Lung (tissue), 17 donors: ENCODE measurements at places on chromosomes 5 and 9.
A peak's percentile ranks its signal among the peaks of the same experiment; 100 is the strongest.

DNA sequence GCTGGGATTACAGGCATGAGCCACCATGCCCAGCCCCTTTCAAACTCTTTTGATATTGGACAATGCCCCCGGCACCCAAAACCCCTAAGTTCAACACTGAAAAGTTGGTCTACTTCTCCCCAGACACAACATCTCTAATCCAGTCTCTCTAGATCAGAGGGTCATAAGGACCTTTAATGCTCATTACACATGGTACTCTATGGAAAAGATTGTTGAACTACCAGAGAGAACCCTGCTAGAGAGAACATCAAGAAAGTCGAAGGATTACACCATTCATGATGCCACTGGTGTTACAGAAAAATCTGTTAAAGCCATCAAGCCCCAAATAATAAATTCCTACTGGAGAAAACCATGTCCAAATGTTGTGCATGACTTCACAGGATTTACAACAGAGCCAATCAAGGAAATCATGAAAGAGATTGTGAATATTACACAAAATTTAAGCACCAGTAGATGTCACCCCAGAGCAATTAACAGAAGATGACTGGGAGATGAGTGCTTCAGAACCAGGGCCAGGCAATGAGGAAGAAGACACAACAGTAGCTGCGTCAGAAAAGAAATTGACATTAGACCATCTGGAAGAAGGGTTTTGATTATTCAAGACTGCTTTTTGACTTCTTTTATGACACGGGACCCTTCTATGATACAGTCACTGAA is 28.3 kb upstream of the NIPAL4 start:
- peak; percentile 78 for DNase-seq

GRCh38 chr5:135576075-135576599 is 2.7 kb downstream of the CXCL14 start:
- no peak for DNase-seq

- DNase-seq: no peak
Observed at GRCh38 chr5:116025866-116026265, 6.4 kb upstream of the ARL14EPL start.

DNA sequence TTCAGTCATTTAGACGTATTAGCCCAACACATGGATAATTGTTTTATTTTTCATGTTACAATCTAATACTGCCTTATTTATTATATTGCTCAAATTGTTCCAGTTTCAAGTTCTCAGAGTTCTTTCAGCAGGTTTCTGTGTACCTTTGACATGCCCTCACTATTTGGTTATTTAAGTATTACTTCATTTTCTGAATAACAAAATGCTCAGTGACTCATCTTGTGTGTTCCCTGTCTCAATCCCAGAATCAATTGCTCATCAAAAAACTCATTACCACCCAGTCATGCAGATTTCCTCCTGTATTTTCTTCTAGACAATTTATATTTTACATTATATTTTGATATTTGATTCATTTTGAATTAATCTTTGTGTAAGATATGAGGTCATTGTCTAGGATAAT is 562.6 kb downstream of the ANXA1 start:
- DNase-seq: no peak

DNA sequence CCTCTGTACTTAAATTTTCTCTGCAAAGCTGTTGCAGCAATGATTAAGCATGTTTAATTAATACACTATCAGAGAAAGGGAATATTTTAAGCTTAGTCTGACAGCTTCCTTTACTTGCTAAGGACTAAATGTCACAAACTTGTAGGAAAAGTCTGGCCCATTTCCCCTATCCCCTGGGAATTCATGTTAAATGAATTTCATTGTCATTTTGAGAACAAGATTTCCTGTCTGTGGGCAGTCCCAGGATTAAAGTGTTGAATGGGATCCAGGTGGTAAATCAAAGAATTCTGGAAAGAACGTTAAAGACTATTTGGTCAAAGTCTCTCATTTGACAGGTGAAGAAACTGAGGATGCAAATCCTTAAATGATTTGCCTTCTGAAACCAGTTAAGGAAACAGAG is 214.8 kb downstream of the MPDZ start:
- DNase-seq: no peak

GRCh38 chr5:71573591-71573990 is 13.5 kb upstream of the MCCC2 start:
- DNase-seq: peak; percentile 22

GRCh38 chr9:86349271-86349670 is 4.9 kb downstream of the TUT7 start:
- DNase-seq: peak; percentile 63

- DNase-seq: no peak
Observed at GRCh38 chr5:179585941-179586401, 35.6 kb downstream of the RUFY1 start.

DNA sequence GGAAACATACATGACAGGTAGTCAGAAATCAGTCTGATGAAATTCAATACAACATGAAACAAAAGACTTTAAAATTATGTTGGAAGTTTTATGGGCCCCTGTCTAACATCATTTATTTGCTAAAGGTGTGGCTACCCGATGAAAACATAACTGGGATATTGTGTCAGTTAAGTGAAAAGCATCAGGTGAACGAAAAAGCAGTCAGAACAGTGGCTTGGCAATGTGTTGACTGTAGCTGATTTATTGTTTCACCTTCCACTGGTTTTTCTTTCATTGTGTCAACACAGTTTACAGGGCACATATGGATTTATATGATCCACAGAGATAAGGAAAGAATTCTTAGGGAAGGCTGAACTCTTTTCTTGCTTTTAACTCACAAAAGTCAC is 429.6 kb upstream of the ZNF608 start:
- no peak for DNase-seq

DNA sequence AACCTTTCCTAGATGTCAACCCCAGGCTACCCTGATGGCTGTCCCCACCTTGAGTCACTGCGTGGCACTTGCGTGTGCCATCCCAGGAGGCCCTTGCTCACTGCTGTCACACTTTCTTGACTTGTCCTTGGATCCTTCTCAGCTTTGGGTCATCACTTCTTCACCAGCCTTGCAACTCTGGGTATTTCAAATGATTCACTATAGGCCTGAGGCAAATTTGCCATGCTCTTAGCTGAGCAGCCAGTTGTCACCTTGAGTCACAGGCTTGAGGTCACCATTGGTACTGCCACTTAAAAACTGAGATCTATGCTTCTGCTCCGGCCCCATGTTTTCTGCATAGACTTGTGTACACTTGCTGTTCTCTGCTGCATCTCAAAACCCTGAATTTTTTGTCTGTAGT is 84.7 kb downstream of the BASP1 start:
- DNase-seq: no peak

- DNase-seq: no peak
Observed at GRCh38 chr5:1931604-1932231, 49.0 kb upstream of the IRX4 start.

- DNase-seq: no peak
Observed at GRCh38 chr5:76190356-76190755, 107.2 kb downstream of the SV2C start.

DNA sequence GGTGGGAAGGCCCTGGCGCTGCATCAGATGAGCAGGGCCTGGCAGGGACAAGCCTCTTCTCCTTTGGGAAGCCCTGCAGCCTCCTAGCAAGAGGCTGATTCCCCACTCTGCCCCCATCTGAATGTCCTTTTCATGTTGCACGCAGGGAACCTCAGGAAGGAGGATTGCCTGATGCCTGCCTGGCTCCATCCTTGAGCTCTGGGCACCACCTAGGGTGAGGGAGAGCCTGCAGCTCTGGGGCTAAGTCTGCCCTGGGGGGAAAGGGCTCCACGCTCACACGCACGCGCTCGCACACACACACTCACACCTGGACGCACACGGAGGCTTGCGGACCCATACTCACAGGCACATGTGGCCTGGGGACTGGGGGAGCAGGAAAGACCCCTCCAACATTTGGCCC is 86.6 kb downstream of the LMX1B start:
- no peak for DNase-seq

DNA sequence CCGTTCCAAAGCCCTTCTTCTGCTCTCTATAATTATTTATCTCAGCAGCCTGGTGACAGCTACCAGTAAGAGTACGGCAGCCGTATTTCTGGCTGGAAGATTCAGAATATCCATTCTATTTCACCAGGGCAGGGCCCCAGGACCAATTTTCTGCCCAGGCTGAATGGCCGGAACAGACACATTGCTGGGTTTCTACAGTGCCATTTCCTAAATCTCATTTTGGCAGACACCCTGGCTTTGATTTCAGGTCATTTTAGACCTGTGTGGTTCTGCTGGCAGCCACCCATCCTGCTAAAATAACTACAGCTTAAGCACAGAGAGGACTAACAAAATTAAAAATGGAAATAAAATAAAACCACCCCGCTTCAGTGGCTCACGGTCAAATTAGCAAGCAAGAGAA is 95.0 kb downstream of the CRB2 start:
- no peak for DNase-seq

GRCh38 chr5:78235289-78235688 is 59.2 kb downstream of the AP3B1 start:
- DNase-seq: peak; percentile 17

- peak; percentile 58 for DNase-seq
Observed at GRCh38 chr9:136900988-136901515, 14.7 kb downstream of the TRAF2 start.

GRCh38 chr5:21419383-21419782 is 1431.4 kb upstream of the CDH18 start:
- no peak for DNase-seq

GRCh38 chr5:74576941-74577456 is 63.5 kb downstream of the ENC1 start:
- DNase-seq: peak; percentile 58

- DNase-seq: no peak
Observed at GRCh38 chr5:133391354-133392136, 220.8 kb downstream of the FSTL4 start.

DNA sequence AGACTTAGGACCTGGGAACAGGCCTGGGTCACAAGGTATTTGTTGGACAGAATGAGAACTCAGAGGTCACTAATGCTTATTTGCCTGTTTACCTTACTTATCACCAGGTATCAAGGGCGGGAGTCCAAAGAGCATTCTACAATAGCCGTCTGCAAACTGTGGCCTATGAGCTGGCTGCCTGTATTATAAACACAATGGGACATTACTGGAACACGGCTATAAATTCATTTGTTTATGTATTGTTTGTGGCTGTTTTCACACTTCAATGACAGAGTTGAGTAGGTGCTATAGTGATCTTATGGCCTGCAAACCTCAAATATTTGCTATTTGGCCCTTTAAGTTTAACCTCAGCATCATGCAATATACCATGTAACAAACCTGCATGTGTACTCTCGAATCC is 76.6 kb upstream of the ASTN2 start:
- DNase-seq: peak; percentile 4

DNA sequence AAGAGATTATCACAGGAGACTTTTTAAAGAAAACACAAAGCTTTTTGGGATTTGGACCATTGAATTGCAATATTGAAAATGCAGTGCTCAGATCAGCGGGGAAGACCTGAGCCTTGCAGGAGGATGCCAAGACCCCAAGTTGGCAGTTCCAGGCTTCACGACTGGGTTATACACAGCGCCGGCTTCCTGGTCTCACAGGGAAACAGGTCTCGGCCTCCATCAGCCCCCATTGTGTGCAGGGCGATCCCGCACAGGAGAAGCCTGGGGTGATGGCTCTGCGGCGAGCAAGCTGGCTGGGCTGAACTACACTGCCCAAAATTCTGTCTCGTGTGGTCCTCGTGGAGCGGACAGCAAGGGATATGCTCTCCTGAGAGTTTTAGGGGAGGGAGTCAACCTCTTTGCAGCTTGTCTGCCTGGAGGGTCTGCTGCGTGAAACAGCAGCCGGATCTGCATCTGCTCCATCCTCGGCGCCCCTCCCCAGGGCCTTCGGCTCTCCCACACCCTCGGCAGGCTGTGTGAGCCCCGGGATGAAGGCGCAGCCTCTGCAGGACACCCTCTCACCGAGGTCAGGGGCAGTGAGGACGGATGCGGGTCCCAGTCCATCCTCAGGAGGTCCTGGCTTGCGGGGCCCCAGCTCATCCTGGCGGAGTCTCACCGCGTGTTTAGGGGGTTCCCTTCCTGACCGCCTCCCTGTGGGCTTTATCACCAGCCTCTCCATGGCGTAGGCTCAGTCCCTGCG is 60.6 kb downstream of the NSUN2 start:
- no peak for DNase-seq

DNA sequence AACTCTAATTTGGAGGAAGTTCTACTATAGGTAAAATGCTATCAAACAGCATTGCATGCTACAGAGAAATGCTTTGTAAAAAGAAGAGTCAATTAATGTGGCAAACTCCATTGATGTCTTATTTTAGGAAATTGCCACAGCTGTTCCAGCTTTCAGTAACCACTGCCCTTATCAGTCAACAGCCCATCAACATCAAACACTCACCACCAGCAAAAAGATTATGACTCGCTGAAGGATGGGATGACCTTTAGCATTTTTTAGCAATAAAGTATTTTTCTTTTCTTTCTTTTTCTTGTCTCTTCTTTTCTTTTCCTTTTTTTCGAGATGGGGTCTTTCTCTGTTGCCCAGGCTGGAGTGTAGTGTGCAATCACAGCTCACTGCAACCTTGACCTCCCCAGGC is 26.0 kb downstream of the CRHBP start:
- no peak for DNase-seq

GRCh38 chr5:57843059-57843367 is 360.4 kb upstream of the ACTBL2 start:
- no peak for DNase-seq

DNA sequence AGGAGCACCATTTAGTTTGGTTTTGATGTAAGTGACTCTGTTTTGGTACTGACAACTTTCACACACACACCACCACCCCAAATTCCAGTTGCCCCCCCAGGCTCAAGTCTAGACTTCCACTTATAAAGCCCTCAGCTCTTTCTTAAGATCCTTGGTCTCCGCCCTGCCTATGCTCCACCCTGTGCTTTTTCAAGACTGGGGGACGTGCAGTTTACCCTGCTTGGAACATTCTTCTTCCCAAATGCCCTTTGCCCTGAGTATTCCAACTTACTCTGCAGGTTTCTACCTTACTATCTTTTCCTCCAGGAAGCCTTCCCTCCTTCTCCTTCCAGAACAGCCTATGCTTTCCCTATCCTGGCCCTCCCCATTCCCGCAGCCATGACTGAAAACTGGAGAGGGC is 1.5 kb upstream of the TRIM14 start:
- no peak for DNase-seq

DNA sequence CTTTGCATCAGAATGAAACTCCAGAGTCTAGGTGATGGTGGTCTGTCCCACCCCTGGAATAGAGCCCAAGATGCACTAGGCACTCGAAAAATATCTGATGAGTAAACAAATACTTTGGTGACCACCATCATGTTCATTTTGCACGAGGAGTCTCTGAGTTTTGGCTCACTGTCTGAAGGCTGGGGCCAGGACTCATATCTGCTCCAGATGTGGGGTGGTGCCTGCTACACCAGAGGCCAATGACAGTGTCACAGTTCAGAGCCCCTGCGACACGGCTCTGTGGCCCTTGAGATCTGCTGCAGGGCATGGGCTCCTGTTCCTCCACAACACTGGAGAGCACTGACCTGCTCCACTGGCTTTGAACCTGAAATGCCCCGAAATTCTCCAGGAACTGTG is 164.6 kb downstream of the ROR2 start:
- no peak for DNase-seq

GRCh38 chr5:143737062-143737461 is 74.9 kb upstream of the HMHB1 start:
- no peak for DNase-seq

DNA sequence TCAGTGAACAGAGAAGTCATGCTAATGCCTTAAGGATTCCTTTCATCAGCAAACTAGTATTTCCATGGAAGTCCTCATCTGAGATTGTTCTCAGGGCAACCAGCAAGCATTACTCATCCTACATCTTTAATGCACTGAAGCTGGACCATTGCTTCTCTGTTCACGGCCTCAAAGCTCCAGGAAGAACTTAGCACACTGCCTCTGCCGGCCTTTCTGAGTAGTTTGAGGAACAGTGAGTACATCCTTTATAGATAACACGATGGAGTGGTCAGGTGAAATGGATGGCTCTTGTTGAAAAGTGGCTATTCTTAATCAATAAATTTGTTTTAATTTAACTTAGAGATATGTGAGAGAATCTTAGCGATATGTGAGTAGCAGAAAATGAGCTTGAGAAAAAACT is 35.8 kb downstream of the MEGF10 start:
- DNase-seq: no peak
